Omental fat pad (tissue), 4 donors: ENCODE measurements at places on chromosomes 6 and 20. TPM values are rescaled to one million over a fixed set of nuclear protein-coding genes. Genes with fewer than 3 reads are reported as not detected.

DNA sequence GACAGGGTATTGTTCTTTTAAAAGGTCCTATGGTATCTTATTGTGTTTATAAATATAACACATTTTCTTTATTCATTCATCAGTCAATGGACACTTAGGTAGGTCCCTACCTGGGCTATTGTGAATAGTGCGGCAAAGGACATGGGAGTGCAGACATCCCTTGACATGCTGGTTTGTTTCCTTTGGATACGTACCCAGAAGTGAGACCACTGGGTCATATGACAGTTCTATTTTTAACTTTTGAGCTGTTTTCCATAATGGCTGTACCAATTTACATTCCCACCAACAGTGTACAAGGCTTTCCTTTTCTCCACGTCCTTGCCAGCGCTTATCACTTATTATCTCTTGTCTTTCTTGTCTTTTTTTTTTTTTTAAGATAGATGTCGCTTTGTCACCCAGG is 627.5 kb downstream of the PRKN start:
- no peak for DNase-seq

- DNase-seq, result no peak
Measured at GRCh38 chr6:125421836-125422235, 120.1 kb upstream of the HDDC2 start.

DNA sequence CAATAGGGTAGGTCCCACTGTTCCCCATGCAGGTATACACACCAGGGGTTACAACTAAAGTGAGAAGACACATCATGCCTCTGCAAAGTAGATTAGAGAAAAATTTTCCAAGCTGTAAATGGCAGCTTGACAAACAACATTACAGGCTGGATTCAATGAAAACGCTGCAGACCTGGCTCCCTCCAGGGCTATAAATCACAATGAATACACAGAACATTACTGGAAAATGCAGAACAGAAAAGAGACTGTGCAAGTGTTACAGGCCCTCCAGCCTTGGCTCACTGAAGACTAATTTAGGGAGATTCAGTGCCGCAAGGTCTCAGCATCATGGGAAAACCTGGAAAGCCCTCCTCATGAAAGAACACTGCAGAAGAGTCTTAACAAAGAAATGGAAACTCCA is 207.8 kb downstream of the KHDC1L start:
- DNase-seq, result no peak

DNA sequence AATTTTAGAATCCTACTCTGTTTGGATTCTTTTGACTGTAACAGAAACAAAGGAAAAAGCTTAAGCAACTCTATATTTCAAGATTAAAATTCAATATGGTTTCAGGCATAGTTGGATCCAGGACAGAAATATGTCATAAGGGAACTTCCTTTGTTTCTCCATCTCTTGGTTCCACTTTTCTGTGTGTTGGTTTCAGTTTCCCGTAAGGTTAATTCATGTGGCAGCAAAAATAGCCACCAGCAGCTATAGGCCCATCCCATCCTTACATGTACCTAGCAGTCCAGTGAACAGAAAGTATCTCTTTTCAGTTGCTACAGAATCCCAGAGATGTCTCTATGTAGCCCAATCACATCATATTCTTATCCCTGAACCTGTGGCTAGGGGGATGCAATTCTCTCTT is 8.8 kb upstream of the FAM8A1 start:
- DNase-seq, result no peak

- no peak for DNase-seq
Measured at GRCh38 chr20:43710370-43711044, 16.3 kb downstream of the GTSF1L start.

GRCh38 chr20:5080384-5080877 is 39.3 kb downstream of the PCNA start:
- peak; percentile 54 for DNase-seq

DNA sequence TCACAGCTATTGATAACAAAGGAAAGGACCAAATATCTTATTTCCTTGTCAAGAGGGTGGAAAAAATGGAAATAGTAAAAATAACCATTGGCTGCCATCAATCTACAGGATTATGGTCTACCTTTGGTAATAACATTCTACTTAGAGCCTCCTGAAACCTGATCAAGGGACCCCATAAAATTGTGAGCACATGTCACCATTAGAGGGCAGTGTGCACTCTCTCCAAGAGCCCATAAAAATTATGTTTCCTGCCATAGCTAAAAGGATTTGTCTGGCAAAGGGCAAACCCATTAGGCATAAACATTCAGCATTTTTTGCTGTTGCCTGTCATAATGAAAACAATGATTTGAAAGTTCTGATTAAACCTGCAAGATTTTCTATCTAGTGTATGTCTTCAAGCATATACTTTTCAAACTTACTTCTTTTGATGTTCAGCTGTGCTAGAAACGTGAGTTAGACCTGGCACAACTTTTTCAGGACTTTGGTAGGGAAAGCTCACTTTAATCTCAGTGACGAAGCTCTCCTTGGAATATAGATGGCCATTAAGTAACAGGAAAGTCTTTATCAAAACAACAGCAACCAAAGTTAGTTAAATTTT is 120.7 kb upstream of the ZFP64 start:
- no peak for DNase-seq

Gene SLC25A27
- 27.6 TPM for total RNA-seq

Gene BPIFB2
- not detected for total RNA-seq

Gene COQ3
- total RNA-seq, result 3.8 TPM

Gene SOBP
- 3.3 TPM for total RNA-seq
